ENCODE measurements at places on chromosomes 11 and 22.

GRCh38 chr11:29231586-29231985 is 785.2 kb downstream of the KCNA4 start:
- DNase-seq, result no peak

GRCh38 chr11:126871792-126872191 is 128.8 kb downstream of the KIRREL3 start:
- no peak for DNase-seq

- DNase-seq, result no peak
These were observed 262.3 kb upstream of the CADM1 start for GRCh38 chr11:115766561-115766960.

- DNase-seq, result no peak
These were observed 18.1 kb downstream of the DUSP8 start for GRCh38 chr11:1553808-1554594.

DNA sequence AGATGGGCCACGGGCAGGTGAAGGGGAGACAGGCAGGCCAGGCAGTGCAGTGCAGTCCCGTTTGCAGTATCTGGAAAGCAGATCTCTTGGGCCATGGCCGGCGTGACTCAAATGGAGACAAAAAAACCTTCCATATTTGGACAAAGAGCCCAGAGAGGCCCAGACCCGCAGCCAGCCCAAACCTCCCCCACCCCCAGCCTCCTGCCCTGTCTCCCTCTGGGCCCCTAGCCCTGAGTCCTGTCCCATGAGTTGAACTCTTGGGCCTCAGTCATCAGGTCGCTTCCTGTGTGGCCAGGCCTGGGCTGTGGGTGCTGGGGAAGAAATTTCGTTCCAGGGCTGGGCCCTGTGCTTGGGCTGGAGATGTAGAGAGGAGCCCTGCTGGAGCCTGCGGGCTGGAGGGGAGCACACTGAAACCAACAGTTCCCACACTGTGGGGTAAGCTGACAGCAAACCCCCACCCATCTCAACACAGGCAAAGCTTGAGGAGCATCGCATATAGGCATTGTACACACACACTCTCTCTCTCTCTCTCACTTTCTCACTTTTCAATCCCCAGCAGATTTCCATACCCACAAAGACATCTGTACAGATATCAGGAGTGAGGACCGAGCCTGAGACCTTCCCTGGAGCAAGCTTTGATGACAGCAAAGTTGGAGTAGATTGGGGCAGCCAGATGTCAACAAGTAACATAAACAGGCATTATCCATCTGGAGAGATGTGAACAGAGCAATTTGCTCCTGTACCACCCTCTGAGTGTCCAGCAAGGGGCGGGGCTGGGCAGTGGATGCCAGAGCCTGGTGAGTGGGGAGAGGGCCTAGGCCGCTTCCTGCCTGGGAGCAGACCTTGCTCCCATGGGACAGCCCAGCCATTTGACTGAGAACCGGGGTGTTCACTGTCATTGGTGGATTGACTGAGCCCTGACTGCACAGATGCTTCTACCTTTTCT is 17.2 kb downstream of the ARHGEF17 start:
- DNase-seq, result no peak

GRCh38 chr22:26718488-26718887 is 61.1 kb downstream of the MIAT start:
- no peak for DNase-seq
